AG04450 (cell line): ENCODE measurements at places on chromosomes 7 and 10. TPM values are rescaled to one million over a fixed set of nuclear protein-coding genes. Genes with fewer than 3 reads are reported as not detected.
A peak's percentile ranks its signal among the peaks of the same experiment; 100 is the strongest.

RBP3 gene
- polyA plus RNA-seq, result not detected in 2 replicates

SPDYE2 gene
- not detected in 2 replicates for polyA plus RNA-seq

SCIN gene
- polyA plus RNA-seq, result not detected in 2 replicates

TMEM139 gene
- polyA plus RNA-seq, result not detected in 2 replicates

SRGN gene
- polyA plus RNA-seq, result 137 and 154 TPM in 2 replicates

VIM gene
- 4,126 and 4,378 TPM in 2 replicates for polyA plus RNA-seq

FAM25A gene
- not detected in 2 replicates for polyA plus RNA-seq

CRYGN gene
- polyA plus RNA-seq, result not detected in 2 replicates

ADGRA1 gene
- not detected in 2 replicates for polyA plus RNA-seq

OR2A12 gene
- polyA plus RNA-seq, result not detected in 2 replicates

DGKB gene
- 0.04 TPM in 1 of 2 replicates, not detected in the other for polyA plus RNA-seq

DNA sequence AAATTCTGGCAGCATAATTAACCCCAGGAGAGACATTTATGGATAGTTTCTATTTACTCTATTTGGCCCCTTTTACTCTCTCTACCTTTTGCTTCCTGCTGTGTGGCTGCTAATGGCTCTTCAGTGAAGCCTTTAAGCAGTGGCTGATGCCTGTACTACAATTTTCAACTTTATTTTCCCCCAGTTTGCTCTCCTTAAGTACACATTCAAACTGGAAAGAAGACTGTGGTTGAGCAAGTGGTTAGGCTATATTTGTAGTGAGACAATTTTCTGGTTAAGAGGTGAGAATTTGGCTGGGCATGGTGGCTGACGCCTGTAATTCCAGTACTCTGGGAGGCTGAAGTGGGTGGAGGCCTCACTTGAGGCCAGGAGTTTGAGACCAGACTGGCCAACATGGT is 8.5 kb upstream of the RSBN1L start:
- DNase-seq, result no peak

GRCh38 chr7:70810558-70811139 is 321.3 kb upstream of the GALNT17 start:
- no peak for DNase-seq

DNA sequence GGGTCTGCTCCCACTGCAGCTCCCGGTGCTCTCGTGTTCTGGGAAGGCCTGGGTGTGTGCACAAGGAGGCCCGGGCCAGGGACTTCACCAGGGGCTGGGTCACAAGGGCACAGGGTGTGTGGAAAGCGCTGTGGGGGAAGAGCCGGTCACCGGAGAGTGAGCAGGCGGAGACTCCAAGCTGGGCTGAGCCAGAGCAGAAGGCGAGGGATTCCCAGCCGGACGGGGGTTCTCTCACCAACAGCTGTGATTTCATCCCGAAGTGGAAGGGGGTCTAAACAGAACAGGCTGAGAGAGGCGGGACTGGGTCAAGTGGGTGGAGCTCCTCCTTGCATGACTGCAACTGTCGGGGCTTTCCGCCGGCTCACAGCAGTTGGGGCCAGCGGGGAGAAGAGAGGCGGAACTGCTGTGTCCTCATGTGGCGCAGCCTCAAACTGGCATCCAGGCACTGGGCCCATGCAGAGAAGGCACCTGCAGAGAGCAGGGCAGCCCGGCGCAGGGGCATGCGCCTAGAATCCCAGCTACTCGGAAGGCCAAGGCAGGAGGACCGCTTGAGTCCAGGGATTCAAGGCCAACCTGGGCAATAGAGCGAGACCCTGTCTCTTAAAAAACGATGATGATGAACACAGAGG is 7.6 kb upstream of the ORAI2 start:
- DNase-seq, result no peak

DNA sequence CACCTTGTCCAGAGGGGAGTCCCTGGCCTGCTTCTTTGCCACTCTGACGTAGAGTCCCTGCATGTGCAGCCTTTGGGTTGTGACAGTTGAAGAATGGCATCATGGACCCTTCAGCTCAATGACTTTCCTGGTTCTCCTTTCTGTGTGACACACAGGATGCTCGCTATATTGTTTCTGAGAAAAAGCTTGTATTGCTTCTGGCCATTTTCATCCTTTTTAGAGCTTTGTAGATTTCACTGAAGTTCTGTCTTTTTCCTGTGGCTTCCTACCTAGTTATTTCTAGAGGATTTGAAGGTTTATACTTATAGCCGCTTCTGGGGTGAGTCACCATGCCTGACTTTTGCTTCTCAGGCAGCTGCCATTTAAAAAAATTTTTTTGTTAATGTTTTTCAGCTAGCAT is 27.0 kb downstream of the SND1 start:
- DNase-seq, result peak; percentile 21

GRCh38 chr10:111127081-111127848 is 50.4 kb downstream of the ADRA2A start:
- no peak for DNase-seq

- no peak for DNase-seq
These were observed 22.6 kb upstream of the PSAP start for GRCh38 chr10:71873582-71874211.

DNA sequence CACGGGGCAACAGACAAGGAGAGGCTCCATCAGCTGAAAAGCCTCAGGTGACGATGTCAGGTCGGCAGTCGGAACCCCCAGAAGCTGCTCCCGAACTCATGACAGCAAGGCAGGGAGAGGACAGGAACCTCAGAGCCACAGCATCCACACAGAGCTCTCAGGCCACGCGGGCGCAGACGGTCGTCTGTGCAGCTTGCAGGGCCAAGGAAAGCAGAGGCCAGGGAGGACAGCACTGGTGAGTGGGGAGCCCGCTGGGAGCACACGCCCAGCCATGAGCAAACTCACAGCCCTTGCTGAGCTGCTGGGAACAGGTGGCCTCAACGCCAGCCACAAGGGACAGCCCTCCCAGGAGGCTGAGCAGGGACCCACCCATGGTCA is 138.9 kb downstream of the MAD1L1 start:
- DNase-seq, result no peak

- no peak for DNase-seq
These were observed 70.0 kb downstream of the AFAP1L2 start for GRCh38 chr10:114334301-114334700.

GRCh38 chr7:3682028-3682710 is 381.1 kb downstream of the SDK1 start:
- no peak for DNase-seq

DNA sequence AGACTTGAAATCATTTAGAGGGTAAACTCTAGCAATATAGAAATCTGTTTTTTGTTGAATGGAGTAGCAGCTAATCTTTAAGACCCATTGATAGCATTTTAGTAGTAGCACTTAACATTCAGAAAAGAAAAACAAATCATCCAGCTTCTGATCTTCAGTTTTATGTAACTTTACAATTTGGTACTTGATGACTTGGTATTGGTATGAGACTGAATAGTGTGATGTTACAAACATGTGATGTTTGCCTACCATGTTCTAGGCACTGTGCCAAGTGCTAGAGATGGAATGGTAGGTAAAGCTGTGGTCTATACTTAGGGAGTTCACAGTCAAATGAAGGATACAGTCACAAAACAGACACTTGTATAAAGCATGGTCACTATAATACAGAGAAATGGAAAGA is 21.3 kb downstream of the ZEB1 start:
- no peak for DNase-seq

DNA sequence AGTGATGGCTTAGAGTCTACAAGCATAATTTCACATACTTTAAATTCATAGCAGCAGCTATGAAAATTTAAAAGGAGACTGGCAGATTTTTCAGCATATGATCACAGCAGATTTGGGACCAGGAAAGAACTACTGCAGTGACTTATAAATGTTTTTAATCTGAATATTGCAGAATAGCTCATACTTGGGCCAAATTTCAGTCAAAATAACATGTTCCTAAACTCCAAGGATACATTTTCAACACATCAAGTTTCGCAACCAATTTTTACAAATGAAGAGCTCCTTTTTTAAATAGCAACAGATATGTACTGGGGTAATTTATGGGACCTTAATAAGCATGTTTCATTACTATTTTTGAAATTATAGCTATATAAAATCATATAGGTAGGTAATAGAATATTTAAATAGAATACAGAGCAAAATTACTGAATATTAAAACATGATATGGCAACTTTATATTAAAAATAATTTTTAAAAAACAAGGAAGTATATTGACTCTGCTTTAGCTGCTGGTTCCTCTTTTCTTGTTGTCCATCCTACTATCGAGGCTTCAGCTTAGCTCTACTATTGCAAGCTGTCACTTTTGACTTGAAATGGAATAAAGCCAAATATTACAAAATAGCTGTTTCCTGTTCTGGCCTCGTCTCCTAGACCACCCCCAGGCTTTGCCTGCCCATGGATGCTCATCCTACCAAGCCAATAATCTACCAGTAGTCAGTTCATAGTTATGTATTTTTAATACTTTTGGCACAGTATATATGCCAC is 123.1 kb downstream of the NRBF2 start:
- no peak for DNase-seq

GRCh38 chr10:99366666-99367065 is 37.5 kb downstream of the CNNM1 start:
- no peak for DNase-seq

GRCh38 chr10:62866941-62867340 is 50.8 kb upstream of the EGR2 start:
- no peak for DNase-seq

GRCh38 chr10:119395280-119396007 is 147.1 kb downstream of the RGS10 start:
- DNase-seq, result no peak

DNA sequence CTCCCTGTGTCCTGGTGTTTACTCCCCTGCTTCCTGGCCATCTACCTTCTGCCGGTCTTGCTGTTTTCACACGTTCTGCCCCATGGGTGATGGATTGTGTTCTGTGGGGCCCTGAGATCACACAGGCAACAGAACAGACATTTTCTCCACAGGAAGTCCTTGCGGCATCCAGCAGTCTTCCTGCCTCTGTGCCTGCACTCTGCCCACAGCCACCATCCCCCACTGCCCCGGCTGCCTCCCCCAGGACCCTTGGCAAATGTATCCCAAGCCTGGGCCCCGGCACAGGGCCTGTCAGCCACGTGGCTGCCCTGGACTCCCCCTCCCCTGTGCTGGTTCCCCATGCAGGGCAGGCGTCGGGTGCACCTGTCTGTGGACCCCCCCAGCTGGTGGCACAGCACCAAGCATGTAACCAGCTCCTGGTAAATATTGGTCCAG is 184.2 kb downstream of the WDR37 start:
- DNase-seq, result no peak

DNA sequence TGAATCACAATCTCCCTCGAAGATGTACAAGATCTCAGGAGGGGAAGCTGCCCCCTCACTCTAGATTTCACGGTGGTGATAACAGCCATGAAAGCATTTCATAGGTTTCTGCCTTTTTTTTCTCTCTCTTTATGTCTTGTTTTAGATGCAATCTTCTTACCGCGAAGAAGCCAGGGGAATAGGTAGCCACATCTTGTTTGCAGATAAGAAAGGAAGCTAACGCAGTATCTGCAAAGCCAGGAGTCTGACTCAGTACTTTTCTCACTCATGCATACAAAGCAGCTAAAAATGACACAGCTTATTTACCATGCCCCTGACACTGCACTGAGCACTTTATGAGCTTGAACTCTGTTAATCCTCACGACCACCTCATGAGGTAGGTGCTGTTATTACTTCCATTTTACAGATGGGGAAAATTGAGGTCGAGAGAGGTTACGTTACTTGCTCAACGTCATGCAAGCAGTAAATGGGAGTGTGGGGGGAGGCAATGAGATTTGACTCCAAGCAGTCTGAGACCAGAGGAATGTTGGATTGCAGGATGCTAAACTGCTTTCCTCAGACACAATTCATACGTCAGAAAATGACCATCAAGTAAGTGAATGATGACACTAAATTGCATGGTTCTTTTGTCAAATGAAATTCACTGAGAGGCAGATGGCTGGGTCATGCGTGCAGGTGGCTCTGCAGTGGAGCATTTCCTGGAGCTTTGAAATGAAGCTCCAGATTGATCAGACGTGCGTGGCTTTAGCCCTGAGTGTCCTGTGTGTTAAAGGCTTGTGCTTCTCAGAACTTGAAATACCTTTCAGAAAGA is 3.3 kb downstream of the MAP3K8 start:
- no peak for DNase-seq

- no peak for DNase-seq
These were observed 358.8 kb downstream of the BBS9 start for GRCh38 chr7:33487998-33488682.

- DNase-seq, result no peak
These were observed 63.6 kb upstream of the HGF start for GRCh38 chr7:81833401-81833800.

DNA sequence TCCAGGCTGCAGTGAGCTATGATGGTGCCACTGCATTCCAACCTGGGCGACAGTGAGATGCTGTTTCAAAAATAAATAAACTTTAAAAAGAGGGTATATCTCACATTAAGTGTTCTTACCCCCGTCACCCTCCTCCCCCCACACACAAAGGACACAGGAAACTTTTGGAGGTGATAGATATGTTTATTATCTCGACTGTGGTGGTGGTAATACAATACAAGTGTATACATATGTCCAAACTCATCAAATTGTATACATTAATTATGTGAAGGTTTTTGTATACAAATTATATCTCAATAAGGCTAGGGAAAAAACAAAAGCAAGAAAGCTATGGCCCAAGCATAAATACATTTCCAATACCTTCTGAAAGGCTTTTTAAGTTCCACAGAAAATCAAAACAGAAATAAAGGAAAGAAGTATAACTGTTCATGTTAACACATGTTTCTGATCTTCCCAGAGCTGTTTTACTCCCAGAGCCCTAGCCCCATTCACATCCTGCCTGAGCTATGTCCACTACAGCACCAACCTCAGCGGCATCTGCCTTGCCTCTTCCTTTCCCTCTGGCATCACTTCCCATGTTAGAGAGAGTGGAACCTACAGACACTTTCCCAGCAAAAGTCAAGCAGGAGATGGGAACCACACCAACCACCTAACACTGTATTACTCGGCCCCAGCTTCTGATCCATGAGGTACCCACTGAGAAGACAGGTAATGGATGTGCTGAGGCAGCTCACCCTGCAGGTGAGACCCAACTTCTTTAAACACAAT is 48.1 kb downstream of the SGMS1 start:
- no peak for DNase-seq

- DNase-seq, result no peak
These were observed 39.8 kb downstream of the SEM1 start for GRCh38 chr7:96669812-96670211.

DNA sequence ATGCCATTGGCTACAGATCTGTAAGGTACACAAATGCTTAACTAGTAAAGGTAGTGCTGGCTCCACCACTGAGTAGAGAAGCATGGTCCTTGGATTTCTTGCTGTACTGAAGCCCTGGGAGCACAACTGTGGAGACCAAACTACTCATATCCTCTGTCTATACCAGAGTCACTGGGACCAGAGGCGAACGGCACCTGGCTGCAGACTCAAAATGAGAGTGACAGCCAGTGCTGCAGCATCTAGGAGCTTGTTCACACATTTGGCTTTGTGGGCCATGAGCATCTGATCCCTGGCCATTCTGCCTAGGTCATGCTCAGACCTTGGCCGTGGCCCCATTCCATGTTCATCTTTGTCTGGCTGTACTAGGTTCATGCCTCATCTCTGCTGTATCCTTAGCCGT is 31.9 kb downstream of the LRRC18 start:
- DNase-seq, result no peak
